ENCODE measurements at places on chromosomes 1 and 21. TPM values are rescaled to one million over a fixed set of nuclear protein-coding genes. Genes with fewer than 3 reads are reported as not detected.

IL20 gene
- not detected for total RNA-seq

DNASE2B gene
- 0.15 TPM for total RNA-seq

AVPR1B gene
- 0.46 TPM for total RNA-seq

MMP23B gene
- 20.0 TPM for total RNA-seq

TIE1 gene
- total RNA-seq = 2.5 TPM

PLA2G2C gene
- total RNA-seq = not detected

CACHD1 gene
- 34.4 TPM for total RNA-seq

KLF17 gene
- not detected for total RNA-seq

LCE2B gene
- total RNA-seq = not detected

VWA5B1 gene
- 1.4 TPM for total RNA-seq

AMY1B gene
- not detected for total RNA-seq

PPFIA4 gene
- 24.9 TPM for total RNA-seq

SLAMF1 gene
- total RNA-seq = 0.11 TPM

PEF1 gene
- 35.5 TPM for total RNA-seq

OLIG2 gene
- 0.60 TPM for total RNA-seq

PTPN22 gene
- total RNA-seq = 0.11 TPM

CD52 gene
- total RNA-seq = 3.4 TPM

ELF3 gene
- 13.7 TPM for total RNA-seq
